HEK293T (cell line): ENCODE measurements at places on chromosomes 4 and X.
A peak's percentile ranks its signal among the peaks of the same experiment; 100 is the strongest.

- DNase-seq: no peak
Observed at GRCh38 chr4:34721835-34722234, 1522.5 kb downstream of the ARAP2 start.

- DNase-seq: no peak
Observed at GRCh38 chr4:26557164-26557563, 26.7 kb upstream of the TBC1D19 start.

GRCh38 chrX:34877436-34877835, 65.2 kb upstream of the FAM47B start:
- DNase-seq: no peak

DNA sequence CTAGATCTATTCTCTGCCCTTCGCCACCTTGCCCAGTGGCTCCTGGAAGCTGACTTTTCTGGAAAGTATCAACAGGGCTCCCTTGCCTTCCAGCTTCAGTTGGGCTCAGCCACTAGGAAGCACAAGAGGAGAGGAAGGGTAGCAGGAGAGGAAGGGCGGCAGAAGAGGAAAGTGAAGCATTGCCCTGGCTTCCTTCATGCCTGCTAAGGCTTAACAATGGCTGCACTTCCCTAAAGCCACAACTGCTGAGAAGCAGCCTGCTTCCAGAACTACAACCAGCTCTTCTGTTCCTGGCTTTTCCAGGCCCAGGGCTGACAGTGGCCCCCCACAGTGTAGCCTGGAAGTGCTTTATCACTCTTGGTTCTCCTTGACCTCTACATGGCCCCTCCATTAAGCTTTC, 29.1 kb upstream of the PGM2 start:
- no peak for DNase-seq

DNA sequence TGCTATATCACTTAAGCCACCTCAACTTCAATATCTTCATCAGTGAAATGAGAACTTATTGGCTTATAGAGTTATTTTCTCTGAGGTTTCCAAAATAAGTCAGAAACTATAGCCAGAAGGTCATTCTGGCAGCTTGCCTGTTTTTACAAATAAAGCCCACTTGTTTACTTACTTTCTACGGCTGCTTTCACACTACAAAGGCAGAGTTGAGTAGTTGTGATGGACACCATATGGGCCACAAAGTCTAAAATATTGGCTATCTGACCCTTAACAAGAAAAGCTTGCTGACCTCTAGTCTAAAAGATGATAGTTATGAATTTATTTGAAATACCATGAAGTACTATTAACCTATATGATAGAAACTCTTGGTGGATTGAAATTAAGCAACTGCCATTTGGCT, 67.3 kb upstream of the ATOH1 start:
- DNase-seq: no peak

- no peak for DNase-seq
Observed at GRCh38 chrX:34810364-34810763, 132.2 kb upstream of the FAM47B start.

GRCh38 chr4:8306511-8307021, 37.0 kb downstream of the HTRA3 start:
- no peak for DNase-seq

- no peak for DNase-seq
Observed at GRCh38 chrX:97895751-97896150, 1012.0 kb downstream of the RPA4 start.

- DNase-seq: no peak
Observed at GRCh38 chr4:110793381-110793801, 170.5 kb upstream of the PITX2 start.

DNA sequence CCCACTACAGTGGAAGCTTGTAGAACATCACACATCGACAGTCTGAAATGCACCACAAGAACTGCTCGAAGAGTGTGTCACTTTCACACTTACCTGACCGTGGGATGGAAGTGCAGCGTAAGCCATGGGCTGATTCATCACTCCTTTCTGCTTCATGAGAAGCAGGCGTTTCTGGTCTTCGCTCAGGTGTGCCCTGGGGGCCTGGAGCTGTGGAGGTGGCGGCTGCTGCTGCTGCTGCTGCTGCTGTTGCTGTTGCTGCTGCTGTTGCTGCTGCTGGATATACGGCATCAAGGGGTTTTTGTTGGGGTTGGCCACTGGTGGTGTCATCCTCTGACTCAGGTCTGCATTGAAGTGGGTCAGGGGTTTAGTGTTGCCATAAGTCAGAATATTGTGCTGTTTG, 223.6 kb downstream of the MGST2 start:
- DNase-seq: no peak

- peak; percentile 72 for DNase-seq
Observed at GRCh38 chrX:12791257-12792228, at the start of gene PRPS2. Gene PRPS2 (plus strand): TSS chrX:12791412. CDS start chrX:12791498, 86 bp downstream.

GRCh38 chr4:47942081-47942819, 27.9 kb upstream of the NFXL1 start:
- no peak for DNase-seq

DNA sequence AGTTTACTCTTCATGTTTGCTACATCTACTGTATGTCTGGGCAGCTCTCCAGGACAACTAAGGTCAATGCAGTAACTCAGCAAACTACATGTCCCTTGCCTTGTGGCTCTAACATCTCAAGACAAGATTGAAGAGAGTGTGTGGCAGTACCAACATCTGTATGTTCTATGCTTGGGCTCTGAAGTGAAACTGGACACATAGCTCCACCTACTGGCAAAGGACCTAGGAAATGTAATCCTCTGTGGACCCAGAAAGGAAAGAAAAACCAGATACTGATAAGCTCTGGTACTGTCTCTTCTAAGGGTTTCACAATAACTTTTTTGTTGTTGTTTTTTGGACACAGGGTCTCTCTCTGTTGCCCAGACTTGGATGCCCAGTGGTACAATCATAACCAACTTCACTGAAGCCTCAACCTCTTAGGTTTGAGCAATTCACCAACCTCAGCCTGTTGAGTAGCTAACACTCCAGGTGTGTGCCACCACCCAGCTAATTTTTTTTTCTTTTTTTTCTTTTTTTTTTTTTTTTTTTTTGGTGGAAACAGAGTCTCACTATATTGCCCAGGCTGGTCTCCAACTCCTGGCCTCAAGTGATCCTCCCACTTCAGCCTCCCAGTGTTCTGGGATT, 64.1 kb downstream of the QDPR start:
- DNase-seq: peak; percentile 63

GRCh38 chrX:46165411-46165810, 379.8 kb downstream of the ZNF674 start:
- no peak for DNase-seq

DNA sequence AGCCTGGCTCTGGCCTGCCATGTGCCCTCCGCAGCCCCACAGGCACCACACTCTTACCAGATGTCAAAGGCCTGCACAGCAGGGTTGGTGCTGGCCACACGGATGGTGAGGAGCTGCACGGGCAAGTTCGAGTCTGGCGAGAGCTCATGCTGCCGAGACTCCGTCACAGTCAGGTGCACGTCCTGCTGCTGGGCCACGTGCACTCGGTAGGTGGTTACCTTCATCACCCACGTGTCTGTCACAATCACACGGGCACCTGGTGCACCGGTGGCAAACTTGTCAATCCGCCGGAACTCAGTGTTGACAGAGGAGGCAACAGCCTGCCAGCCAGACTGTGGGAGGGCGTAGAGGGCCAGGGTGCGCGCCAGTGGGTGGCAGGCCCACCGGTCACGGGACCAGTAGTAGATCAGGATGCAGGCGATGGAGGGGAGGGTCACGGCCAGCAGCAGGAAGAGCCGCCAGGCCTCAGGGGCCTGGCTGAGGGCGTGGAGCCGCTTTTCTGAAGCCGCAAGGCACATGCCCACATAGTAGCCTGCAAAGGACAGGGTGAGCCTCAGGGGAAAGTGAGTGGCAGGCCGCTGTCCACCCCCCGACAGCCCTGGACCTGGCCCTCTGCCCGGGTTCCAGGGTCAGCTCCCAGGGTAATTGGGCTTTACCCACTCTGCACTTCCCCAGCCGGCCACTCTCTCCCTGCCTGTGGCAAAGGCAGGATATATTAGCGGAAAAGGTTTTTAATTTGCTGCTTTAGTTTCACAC, 2.9 kb downstream of the TMEM129 start:
- no peak for DNase-seq

GRCh38 chr4:948936-949300, 16.7 kb downstream of the TMEM175 start:
- DNase-seq: no peak

- no peak for DNase-seq
Observed at GRCh38 chrX:13689741-13690211, 848 bp downstream of the RAB9A start.

- no peak for DNase-seq
Observed at GRCh38 chrX:28225513-28225912, 244.3 kb upstream of the DCAF8L1 start.

DNA sequence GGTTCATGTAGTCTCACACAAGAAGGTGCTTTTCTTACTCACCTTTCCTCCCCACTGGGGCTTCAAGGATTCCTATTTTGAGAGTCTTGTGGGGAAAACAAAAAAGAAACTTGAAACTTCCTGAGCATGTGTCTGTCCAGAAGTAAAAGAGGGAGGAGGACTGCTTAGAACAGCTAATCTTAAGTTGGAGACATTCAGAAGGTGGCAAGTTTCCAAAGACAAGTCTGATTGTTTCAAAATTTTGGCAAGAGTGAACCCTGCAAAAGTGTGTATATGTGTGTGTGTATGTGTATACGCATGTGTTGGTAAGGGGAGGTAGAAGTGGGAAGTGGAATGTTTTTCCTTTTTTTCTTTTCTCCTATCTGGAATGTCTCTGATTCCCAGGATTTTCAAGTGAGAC, 189.0 kb upstream of the FRMPD4 start:
- no peak for DNase-seq

DNA sequence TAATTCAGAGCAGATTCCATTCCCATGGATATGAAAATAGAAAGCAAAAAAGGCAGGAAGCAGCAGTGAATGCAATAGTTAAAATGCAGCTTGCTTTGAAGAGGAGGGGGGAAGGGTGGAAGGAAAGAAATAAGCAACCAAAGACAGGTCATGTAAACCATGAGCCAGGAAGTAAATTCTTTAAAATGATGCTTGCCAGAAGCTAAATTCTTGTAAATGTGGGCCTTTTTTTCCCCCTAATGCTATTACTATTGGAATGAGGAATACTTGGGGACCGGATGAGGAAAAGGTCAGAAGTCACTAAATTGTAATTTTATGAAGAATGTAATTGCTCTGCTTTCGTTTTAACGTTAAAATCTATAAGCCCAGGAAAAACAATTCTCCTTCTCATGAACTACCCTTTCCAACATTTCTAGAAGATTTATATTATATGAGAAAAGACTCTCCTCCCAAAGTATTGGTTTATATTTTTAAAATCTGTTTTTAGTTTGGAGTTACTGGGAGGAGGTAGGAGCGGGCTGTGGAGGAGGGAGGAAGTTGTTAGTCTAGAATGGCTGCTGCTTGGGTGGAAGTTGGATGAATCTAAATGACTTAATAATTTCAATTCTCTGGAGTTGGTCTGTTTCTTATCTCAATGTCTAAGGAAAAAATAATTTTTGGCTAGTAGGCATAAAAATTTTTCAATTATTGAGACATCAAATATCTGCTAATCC, 77.6 kb upstream of the PCDH18 start:
- DNase-seq: no peak

- no peak for DNase-seq
Observed at GRCh38 chrX:131752493-131753198, 208.8 kb downstream of the OR13H1 start.

DNA sequence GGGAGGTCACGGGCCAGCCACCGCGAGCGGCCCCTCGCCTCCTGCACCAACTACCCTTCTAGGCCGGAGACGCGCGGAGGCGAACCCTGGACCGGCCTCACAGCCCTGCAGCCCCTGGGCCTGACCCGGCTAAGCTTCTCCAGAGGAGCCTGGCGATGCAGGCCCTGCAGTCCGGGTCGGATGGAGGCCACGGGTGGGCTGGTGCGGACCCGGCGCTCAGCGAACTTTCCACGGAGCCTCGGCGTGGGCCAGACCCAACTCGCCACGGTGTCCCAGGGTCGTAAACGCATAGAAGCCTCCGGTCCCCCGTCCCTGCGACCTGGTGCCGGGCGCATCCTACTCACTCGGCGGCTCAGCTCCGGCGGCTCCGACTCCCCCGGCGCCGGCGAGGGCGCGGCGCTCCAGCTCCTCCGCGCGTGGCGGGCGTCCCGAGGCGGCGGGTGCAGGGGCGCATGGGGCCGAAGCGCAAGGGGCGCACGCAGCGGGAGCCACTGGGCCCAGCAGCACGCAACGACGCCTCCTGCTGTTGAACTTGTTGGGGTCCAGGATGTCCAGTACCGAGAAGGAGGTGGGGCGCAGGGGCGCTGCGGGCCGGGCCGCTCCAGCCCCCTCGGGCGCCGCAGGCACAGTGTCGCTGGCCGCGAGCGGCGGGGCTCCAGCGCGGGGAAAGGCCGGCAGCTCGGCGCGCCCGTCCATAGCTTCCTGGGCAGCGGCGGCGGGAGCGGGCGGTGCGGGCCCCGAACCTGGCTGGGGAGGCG, 427 bp downstream of the NKX1-1 start:
- DNase-seq: no peak

GRCh38 chrX:9899640-9900111, 67.5 kb upstream of the CLDN34 start:
- DNase-seq: no peak

DNA sequence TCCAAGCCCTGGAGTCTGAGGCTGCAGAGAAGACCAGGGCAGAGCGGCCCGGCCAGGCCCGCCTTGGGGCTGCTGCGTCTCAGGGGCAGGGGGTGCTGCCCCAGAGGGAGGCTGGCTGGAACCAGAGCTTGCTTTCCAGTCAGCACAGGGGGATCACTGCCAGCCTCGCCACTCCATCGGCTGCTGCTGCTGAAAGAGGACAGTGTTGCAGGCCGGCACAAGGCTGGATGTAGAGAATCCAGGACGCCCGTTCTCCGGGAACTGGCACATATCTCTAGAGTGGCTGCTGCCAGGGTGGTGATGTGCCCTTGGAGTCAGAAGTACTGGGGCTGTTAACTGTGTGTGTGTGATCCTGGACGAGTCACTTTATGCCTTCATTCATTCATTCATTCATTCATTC, 31.9 kb upstream of the SORCS2 start:
- no peak for DNase-seq

DNA sequence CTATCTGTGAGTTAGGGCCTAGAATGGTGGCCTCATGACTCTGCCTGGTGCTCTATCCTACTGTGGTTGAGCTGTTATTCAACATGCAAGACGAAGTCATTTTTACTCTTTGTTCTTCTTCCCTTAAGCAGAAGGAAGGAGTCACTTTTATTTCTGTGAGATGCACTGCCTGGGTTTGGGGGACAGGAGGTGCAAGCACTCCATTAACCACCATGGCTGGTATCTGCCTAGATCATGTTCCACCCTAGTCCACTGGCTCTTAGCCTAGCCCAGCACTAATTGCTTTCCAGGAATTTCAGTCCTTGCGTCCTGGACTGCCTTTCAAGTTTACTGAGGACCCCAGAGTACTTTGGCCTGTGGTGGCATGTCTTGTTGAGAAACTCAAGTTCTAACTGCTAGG, 1182.7 kb downstream of the FSTL5 start:
- no peak for DNase-seq

GRCh38 chr4:140654495-140654814, 85.7 kb upstream of the UCP1 start:
- DNase-seq: no peak

GRCh38 chrX:53594354-53594753, 92.2 kb downstream of the HUWE1 start:
- no peak for DNase-seq

DNA sequence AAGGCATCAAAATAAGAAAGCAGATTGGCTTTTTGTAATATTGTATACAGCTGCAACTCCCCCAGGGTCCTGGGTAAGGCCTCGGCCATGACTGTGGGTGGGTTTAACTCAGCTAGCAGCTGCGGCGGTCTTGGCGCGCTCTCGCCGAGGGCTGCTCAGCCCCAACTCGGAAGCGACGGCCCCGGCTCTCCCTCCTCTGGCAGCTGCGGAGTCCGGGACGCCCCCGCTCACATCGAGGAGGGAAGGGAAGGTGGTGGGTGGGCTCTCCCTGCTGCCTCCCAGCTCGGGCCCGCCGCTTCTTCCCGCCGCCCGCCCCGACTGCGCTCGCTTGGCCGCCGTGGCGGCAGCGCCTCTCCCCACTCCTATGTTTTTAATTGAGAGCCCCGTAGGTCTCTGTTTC, 51.2 kb downstream of the GPR50 start:
- no peak for DNase-seq
